Activated naive CD8-positive, alpha-beta T cell treated with anti-CD3 and anti-CD28 coated beads, Interleukin-2, amount 50 U/mL, for 16 hours (primary cell): ENCODE measurements at places on chromosomes 11 and 22.

DNA sequence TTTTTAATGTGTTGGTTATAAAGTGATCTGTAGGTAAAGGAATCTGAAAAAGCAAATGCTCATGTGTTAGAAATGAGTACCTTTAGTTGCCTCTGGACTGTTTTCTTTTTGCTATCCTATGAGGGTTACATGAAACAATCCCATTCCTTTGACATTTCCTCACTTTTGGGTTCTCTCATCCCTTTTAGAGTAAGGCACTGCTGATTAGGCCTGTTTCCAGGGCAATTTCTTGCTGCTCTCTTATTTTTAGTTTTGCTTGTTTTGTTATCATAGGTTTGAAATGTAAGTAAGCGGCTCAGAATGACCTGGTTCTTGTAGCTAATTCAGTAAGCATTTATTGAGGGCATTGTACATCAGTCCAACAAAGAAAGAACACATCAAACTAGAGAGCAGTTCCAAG is 138.9 kb downstream of the DDX10 start:
- no peak for DNase-seq

GRCh38 chr11:107808521-107808920 is 50.1 kb downstream of the SLC35F2 start:
- DNase-seq = no peak

DNA sequence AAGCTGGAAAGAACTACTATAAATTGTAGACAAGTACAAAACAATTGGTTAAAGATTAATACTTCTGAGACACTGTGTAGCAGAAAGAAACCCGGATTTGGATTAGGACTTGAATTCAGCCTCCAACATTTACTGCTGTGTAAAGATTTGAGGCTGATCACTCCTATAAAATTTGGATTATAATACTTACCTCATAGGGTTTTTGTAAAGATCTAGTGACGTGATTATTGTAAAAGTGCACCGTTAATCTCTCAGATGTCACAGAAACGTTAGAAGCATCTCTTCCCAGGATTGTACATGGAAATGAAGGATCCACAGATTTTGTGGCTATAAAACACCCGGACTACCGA is 323 bp upstream of the HIKESHI start:
- DNase-seq = no peak

DNA sequence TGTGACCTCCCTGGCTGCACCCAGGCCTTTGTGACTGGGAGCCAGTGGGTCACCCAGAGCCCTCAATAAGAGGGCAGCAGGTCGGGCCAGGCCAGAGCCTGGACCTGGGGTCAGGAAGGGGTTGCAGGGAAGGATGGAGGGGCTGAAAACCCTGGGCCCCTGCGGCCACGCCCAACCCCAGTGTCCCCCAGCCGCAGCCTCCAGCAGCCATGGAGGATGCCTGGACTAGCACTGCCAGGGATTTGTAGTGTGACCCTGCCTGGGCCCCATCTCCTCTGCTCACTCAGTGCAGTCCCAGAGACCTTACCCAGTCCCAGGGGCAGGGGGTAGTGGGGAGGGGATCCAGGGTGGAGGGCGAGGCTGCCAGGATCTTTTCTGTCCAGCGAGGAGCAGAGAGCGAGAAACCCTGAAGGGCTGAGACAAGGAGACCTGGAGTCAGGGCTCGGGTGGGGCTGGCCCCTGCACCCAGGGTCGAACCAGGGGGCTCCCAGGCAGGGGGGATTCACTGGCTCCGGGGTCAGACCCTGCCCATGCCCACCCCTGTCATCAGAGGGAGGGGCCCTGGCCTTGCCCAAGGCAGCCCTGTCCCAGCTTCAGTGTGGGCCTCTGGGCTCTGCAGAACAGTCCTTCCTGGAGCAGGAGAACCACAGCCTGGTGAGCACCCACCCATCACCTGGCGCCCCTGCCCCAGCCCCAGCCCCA is 187.5 kb downstream of the IGLL1 start:
- no peak for DNase-seq

DNA sequence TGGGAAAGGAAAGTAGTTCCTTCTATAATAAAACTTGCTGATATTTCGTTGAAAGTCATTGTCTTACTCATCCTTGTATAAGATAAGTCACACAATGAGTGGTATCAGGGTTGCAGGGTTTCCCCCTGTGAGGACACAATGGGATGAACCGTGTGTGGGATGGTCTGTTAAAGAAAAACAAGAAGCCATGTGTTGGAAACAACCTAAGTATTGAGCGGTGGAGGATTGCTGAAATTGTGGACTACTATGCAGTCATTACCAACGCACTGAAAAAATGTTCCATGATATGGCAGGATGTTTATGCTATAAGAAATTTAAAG is 28.6 kb downstream of the PTPRJ start:
- peak; percentile 40 for DNase-seq

DNA sequence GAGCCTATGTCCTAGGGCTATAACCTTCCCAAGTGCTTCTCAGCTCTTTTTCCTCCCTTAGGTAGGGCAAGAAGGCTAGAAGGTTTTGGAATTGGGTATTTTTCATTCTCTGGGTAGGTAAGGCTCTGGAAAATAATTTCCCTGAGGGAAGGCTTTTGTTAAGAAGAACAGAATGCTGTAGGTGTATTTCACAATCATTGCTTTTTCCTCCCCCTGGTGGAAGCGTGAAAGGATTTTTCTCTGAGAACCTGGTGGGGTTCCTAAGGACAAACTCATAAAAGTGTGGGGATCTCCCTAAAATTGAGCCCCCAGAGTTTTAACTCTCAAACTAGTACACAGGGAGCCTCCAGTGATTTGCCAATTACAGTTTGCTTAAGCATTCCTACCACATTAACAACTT is 41.1 kb upstream of the NARS2 start:
- DNase-seq = no peak
